ENCODE measurements at places on chromosomes 2 and 18.

DNA sequence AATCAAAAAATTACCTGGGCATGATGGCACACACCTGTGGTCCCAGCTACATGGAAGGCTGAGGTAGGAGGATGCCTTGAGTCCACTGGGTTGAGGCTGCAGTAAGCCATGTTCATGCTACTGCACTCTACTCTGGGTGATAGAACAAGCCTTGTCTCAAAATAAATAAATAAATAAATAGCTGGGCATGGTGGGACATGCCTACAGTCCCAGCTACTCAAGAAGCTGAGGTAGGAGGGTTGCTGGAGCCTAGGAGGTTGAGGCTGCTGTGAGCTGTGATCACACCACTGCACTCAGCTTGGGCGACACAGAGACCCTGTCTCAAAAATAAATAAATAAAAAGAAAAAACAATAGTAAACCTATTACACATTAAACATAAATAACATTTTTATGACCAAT is 3.0 kb downstream of the AP1S3 start:
- no peak for DNase-seq

- peak; percentile 93 for DNase-seq
Observed at GRCh38 chr2:235605312-235606003, 111.6 kb downstream of the AGAP1 start.

- no peak for DNase-seq
Observed at GRCh38 chr2:53567073-53567472, 200.5 kb upstream of the CHAC2 start.

GRCh38 chr18:50277942-50278341 is 3.4 kb downstream of the MBD1 start:
- peak; percentile 37 for DNase-seq

- no peak for DNase-seq
Observed at GRCh38 chr2:62568983-62569837, 63.2 kb upstream of the TMEM17 start.

- DNase-seq: no peak
Observed at GRCh38 chr2:76197428-76197827, 486.7 kb upstream of the GCFC2 start.

DNA sequence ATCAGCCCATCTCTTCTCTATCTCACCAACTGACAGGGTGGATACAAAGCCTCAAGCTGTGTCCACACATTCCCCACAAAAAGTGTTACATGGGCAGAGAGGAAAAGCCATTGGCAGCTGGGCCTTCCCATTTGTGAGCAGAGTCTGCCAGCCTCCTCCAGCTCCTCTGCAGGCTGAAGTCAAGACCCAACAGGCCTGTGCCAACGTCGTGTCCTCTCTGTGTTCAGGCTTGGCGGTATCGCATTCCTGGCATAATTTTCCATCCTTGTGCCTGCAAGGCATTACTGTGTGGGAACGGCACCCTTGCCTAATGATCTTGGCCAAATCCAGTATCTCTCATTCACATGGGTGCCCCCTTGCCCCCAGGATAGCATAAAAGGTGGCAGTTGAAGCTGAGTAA is 41.5 kb upstream of the APCDD1 start:
- no peak for DNase-seq

DNA sequence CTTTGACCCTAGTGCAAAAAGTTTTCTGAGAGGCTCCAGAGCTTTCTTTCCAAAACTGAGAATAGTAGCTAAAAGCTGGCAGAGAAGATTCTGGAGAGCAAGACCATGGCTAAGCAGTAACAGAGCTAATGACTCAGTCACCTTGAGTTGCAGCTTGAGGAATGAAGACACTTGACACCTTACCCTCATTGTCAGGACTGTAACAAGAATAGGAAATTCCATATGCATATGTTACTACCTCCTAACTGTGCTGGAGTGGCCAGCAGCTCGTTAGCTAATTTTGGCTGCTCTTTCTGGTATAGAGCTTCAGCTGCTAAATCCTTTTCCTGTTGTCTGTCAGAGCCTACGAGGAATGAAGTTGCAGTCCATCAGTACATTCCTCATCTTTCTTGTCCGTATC is 68.6 kb upstream of the LHCGR start:
- no peak for DNase-seq

GRCh38 chr2:207617011-207617671 is 8.1 kb downstream of the METTL21A start:
- DNase-seq: peak; percentile 98

DNA sequence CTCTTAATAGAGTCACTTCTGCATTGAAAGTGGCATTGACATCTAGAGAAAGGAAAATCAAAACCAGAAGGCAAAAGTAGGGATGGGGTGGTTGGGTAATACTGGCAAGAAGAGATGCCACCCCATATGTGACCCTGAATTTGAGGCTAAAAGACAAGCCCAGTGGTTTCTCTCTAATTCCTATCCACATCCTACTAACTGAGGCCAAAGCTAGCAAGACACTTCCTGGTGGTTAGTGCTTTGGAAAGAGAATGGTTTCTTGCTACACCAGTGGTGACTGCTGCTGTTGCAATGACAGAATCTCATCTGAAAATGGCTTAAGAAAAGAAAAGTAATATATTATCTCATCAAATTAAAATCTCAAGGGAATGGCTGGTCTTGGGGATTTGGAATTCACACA is 640.6 kb downstream of the EPHA4 start:
- DNase-seq: no peak

- DNase-seq: no peak
Observed at GRCh38 chr2:70397186-70397585, 95.3 kb upstream of the FAM136A start.

GRCh38 chr2:199223791-199224190 is 233.9 kb downstream of the SATB2 start:
- DNase-seq: peak; percentile 64

DNA sequence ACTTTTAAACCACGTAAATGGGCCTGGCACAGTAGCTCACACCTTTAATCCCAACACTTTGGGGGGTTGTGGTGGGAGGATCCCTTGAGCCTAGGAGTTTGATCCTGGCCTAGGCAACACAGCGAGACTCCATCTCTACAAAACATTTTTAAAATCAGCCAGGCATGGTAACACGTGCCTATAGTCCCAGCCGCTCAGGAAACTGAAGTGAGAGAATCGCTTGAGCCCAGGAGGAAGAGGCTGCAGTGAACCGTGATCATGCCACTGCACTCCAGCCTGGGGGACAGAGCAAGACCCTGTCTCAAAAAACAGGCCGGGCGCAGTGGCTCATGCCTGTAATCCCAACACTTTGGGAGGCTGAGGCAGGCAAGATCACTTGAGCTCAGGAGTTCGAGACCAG is 12.2 kb downstream of the ROCK1 start:
- DNase-seq: no peak

GRCh38 chr2:88321449-88322248 is 130.8 kb downstream of the FOXI3 start:
- no peak for DNase-seq

GRCh38 chr2:68246396-68246795 is 5.9 kb downstream of the PPP3R1 start:
- no peak for DNase-seq

DNA sequence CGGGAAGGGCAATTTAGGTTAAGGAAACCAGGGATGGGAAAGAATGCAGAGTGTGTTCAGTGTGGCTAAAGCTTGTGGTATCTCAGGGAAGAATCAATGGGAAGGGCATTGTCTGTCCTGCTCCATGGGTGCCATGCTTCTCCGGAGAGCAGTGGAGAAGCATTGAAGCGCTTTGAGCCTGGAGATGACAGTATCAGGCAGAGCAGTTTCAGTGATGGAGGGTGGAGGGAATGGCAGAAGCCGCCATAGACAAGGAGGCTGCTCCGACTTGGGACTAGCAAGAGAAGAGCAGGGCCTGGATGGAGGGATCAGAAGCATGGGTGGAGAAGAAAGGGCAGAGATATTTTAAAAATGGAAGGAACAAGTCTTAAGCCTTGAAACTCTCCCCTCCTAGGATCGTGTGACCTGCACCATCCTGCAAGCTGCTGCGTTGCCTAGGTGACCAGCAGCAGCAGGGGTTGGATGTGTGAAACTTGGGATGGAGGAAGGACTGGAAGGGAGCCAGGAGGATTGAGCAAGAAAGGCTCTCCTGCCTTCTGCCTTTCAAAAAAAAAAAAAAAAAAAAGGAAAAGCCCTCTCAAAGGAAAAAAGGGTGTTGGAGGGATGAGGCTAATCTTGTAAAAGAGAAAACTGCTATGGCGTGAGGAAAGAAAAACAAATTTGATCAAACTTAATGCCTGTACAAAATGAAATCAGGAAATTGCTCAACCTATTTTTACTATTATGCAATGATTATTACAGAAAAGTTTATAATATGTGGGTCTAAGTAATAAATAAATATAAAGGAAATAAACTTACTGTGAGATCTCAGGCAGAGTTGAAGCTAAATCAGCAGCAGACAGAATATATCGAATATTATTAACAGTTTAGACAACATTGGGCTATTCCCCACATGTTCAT is 493.8 kb upstream of the NRP2 start:
- DNase-seq: no peak

- no peak for DNase-seq
Observed at GRCh38 chr18:36534154-36534688, 236.7 kb downstream of the FHOD3 start.

DNA sequence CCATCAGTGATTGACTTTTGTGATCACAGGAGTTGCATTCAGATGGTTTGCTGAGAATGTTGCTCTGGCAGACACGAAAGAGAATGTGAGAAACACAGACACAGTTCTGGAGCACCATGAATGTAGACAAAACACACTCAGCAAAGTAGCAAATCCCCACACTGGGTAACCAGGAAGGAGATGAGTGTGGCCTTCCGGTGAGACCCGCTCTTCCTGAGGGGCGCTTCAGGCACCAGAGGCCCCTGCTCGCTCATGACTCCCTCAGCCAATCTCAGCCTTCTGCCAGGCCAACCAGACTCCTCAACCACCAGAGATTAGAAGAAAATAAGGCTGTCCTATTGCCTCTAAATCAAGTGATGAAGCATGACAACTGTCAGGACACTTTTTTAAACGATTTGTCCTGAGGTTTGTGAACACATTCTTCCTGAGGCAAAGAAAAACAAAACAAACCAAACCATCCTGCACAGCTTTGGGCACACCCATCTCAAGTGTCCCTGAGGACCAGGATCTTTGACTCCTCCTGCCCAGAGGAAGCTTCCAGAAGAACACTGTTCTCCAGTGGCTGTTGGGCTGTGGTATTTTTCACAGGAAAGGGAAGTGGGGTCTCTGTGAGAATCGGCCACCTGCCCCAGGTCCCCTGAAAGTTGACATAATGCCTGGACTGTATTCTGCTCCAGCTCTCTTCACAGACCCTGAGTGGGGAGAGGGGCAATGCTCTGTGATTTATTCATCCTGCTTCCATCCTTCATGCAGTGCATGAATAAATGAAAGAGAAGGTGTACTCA is 152.8 kb downstream of the BCL11A start:
- no peak for DNase-seq

GRCh38 chr18:64090876-64091275 is 58.0 kb downstream of the LINC00305 start:
- no peak for DNase-seq

DNA sequence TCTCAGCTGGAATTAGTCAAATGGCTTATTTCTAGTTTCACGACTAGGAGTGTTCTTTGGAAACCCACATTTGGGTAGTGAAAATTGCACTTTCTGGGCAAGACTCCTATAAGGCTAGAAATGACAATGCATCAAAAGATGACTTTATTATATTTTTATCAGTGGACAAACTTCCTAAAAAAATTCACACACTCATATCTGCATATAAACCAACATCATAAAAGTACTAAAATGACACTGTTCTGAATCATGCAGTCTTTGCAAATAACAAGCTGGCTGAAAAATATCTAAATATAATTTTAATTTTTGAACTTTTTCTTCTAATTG is 17.6 kb downstream of the MXD1 start:
- DNase-seq: no peak

GRCh38 chr2:160701822-160702221 is 208.2 kb upstream of the RBMS1 start:
- DNase-seq: no peak

GRCh38 chr18:36871801-36872200 is 42.9 kb downstream of the KIAA1328 start:
- no peak for DNase-seq

DNA sequence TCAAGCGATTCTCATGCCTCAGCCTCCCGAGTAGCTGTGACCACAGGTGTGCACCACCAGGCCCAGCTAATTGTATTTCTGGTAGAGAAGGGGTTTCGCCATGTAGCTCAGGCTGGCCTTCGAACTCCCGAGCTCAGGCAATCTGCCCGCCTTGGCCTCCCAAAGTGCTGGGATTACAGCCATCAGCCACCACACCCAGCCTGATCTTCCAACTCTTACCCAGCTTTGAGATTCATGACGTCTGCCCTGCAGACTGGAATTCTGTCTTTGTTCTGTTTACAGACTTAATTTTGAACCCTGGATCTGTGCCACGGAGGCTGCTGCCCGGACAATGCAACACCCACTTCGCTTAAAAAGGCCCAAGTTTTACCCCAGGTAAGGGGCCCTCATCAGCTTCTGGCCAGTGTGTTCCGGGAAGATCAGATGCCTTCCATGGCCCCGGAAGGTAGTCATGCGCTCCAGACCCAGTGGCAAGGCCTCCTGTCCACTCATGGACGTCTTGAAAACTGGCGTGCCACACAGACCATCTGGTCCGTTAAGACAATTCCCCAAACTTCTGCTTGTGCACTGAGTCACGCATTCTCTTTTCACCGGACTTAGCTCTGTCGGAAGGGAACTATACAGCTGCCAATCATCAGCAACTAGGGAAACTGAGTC is 5.5 kb downstream of the PXDN start:
- no peak for DNase-seq

Data from HS-5 (cell line).